GM12891 (cell line): ENCODE measurements at places on chromosomes 12 and 14.

GRCh38 chr12:132374612-132375445, 45.4 kb upstream of the GALNT9 start:
- DNase-seq = no peak

- DNase-seq = no peak
Measured at GRCh38 chr14:62687818-62688217, 357.4 kb downstream of the KCNH5 start.

GRCh38 chr12:50525422-50525821, 20.6 kb downstream of the DIP2B start:
- no peak for DNase-seq

DNA sequence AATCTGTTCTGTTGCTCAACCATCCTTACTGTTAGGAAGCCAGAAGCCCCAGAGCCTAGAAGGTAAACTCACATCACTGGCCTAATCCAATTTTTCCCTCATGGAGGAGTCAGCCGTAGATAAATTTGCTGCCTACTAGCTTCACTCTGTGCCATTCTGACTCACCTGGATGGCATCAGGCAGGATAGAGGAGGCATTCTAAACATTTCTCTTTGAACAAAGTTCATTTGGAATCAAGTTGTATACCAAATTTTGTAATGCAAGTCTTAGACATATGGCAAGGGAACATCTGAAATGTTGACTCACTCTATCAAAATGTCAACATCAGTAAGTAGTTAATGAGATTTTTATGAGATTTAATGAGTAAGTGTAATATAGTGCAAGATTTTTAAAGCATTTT, 13.6 kb upstream of the TBC1D30 start:
- DNase-seq = no peak

GRCh38 chr12:92593734-92594402, 108.9 kb upstream of the PLEKHG7 start:
- peak; percentile 46 for DNase-seq

- no peak for DNase-seq
Measured at GRCh38 chr14:50768680-50769079, 62.3 kb downstream of the NIN start.

DNA sequence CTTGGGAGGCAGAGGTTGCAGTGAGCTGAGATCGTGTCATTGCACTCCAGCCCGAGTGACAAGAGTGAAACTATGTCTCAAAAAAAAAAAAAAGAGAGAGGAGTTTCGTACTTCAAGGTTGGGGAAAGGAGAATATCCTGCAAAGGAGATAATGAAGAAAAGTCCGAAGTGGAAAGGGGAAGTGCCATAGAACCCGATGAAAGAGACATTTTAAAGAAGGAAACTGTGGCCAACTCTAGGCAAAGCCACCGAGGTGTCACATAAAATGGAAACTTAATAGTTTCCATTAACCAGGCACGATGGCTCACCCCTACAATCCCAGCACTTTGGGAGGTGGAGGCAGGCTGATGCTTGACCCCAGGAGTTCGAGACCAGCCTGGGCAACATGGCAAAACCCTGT, 15.0 kb upstream of the LTBP2 start:
- no peak for DNase-seq

DNA sequence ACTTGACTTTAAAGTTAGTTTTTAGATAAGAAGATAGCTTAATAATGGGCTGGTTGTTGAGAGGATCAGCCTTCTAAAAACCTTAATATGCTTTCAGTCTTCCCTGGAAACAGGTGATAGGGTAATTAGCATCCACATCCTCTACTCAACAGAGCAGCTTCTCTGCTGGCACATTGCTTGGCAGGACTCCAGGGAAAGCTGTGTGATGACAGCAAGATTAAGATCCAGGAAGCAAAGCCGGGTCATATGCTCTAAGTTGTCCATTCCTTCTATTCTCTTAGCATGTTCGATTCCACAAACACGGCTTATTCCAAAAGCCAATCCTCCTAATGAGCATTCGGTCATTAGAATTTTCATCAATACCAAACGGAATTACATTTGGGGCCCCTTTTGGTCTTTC, 87.0 kb downstream of the HMGA2 start:
- DNase-seq = no peak

- no peak for DNase-seq
Measured at GRCh38 chr12:106879612-106880011, 76.1 kb upstream of the TMEM263 start.

DNA sequence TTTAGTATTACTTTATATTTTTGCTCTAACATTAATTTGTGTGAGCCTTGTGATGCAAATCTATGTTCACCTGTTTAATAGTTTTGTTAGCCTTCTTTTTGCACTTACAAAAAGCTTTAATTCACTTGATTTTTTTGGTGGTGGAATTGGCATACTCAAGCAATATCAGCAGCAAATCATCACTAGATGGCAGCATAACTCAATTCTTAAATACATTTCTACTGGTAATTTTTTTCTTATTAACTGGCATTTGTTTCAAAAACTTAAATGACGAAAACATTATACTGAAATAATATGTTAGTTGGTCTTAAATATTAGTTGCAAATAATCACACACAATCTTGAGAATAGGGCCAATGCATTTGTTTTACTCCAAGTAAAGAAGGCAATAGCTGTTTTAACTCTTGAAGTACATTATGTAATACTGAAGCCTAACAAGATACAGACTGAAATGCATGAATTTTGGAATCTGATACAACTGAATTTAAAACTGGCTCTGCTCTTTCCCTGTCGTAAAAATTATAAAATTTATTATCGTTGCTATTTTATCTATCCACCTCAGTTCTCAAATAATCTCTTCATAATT, 151.5 kb downstream of the ATXN7L3B start:
- no peak for DNase-seq

- DNase-seq = no peak
Measured at GRCh38 chr14:26344596-26344995, 253.2 kb downstream of the NOVA1 start.

GRCh38 chr14:52053044-52053443, 15.8 kb downstream of the NID2 start:
- DNase-seq = no peak

GRCh38 chr14:95291859-95292542, 27.7 kb downstream of the CLMN start:
- DNase-seq = no peak

GRCh38 chr14:101518611-101519473, 42.5 kb upstream of the DIO3 start:
- DNase-seq = no peak

DNA sequence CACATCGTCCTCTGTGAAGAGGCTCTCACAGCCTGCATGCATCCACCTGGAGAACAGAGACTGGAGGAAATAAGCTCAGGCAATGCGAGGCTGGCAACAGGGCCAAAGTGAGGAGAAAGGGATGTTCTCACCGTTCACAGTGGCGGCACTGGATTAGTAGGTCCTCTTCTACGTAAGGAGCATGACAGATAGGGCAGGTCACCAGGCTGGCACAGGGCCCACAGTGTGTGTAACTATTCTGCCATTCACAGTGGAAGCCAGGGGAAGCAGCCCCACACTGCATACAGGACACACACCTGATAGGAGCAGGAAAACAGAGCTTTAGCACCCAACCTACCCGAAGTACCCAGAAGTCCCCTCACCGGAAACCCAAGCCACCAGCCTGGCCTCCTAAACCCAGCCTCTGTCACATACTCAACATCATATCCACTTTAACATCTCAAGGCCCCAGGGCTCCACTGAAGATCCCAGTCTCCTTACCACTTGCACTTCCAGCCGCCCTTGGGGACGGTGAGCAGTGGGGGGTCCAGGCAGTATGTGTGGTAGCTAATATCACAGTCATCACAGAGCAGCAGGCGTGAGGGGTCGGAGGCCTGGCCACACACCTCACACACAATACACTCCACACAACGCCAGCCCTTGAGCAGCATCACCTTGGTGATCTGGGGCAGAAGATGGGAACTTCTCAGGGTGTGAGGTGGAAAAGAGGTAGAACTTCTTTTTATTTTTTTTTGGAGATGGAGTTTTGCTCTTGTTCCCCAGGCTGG, 14.3 kb downstream of the KMT2D start:
- no peak for DNase-seq

DNA sequence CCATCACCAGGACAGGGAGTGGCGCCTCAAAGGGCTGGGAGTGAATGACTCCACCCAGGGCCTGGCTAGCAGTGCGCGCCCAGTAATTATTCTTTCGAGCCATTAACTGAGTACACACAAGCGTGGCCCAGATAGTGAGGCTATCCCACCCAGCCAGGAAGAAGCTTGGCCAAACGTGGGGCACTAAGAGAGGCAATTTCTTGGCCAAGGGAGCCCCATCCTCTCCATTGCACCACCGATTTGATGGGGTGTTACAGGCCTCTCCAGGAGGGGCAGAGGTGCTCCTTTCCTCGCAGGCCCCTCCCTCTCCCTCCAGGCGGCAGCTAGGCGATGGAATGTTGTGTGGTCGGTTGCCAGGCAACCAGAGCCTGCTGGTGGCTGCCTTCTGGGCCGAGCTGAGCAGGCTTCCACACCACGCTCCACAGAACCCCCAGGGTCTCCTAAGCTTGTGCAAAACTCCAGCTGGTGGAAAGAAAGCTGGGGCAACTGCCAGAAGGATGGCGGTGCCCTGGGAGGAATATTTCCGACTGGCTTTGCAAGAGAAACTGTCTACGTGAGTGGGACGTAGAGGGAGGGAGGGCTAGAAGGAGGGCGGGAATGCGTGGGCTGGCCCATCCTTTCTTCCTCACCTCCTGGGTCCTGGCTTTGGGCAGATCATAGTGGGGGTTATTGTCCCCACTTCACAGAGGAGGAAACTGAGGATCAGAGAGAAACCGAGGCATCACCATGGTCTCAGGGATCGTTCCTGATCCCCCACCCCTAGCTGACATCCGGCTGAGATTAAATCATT, at the start of gene CFAP73:
Gene CFAP73, plus strand, starts transcription at position 364 of the 790 bp plus-strand sequence. Its CDS starts 134 bp downstream, at position 498.
- DNase-seq = no peak

GRCh38 chr12:115223991-115224390, 540.0 kb upstream of the TBX3 start:
- DNase-seq = no peak

GRCh38 chr12:122161682-122162081, 12.3 kb downstream of the IL31 start:
- DNase-seq = no peak

GRCh38 chr12:98733667-98734350, 88.7 kb downstream of the APAF1 start:
- DNase-seq = no peak

GRCh38 chr14:89280600-89280999, 136.4 kb downstream of the FOXN3 start:
- no peak for DNase-seq

DNA sequence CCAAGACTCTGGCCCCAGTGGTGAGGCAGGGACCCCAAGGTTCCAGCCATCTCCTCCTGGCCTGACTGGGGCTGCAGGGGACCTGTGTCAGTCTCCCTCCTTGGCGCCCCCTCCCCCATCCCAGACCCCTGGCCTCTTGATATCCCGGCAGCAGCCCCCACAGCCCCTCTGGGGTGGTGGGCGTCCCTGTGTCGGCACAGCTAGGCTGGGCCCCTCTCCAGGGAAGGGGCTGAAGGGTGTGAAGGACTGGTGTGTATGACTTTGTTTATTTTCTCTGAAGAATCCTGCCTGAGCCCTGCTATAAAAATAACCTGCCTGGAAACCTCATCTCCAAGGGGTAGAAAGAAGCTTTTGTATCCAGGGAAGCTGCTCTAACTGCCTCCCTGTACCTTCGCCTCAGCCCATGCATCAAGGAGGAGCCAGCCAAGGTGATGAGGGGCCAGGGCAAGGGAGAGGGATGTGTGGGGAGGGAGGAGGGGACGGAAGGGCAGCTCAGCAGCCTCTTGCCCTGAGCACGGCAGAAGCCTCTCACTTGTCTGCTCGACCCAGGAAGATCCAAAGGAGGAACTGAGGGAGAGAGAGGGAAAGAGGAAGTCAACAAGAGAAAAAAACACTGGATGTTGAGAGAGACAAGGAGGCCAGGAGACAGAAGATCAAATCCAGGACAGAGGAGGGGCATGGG, 25.4 kb upstream of the COL2A1 start:
- no peak for DNase-seq

- DNase-seq = no peak
Measured at GRCh38 chr14:23932639-23933038, 20.9 kb upstream of the DHRS4 start.

DNA sequence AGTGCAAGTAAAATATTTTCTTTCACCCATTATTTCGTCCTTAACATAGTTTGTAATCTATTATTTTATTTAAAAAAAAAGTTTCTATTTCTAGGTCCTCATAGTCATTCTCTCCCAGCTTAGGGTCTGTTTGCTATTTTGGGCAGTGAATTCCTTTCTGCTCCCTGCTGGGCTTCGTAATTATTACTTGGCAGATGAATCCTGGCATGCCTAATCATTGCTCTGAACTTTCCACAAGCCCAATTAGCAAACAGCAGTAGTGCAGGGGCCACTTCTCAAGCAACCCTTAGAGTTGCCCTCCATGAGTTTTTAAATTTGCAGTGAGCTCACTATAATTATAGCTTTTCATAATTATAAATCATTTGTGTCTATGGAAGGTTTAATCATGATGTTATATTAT, 1378.3 kb upstream of the SEL1L start:
- DNase-seq = no peak

GRCh38 chr14:68135566-68135965, 316.0 kb downstream of the RAD51B start:
- DNase-seq = no peak

GRCh38 chr12:117028254-117028653, 71.0 kb downstream of the TESC start:
- no peak for DNase-seq

GRCh38 chr12:68225576-68226476, at the start of gene IL26:
Gene IL26 (minus strand): TSS chr12:68225810. CDS start chr12:68225756, 54 bp downstream.
- no peak for DNase-seq

- DNase-seq = no peak
Measured at GRCh38 chr14:105123981-105124765, 44.4 kb downstream of the JAG2 start.

DNA sequence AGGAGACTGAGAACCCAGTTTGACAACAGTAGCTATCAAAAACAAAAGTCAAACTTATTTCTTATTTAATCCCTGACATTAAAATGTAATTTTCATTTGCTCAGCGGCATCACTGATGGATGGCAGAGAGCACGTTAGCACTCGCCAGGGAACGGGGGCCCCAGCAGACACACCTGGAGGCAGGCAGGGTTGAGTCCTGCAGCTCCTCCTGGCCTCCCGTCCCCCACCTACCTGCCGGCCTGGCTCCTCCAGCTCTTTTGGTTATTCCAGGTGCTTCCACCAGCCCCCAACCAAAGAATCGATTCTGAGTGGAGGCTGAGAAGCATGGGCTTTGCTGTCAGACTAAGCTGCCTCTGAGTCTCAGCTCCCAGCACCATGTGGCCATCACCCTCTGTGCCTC, 113.6 kb downstream of the PHETA1 start:
- DNase-seq = no peak

DNA sequence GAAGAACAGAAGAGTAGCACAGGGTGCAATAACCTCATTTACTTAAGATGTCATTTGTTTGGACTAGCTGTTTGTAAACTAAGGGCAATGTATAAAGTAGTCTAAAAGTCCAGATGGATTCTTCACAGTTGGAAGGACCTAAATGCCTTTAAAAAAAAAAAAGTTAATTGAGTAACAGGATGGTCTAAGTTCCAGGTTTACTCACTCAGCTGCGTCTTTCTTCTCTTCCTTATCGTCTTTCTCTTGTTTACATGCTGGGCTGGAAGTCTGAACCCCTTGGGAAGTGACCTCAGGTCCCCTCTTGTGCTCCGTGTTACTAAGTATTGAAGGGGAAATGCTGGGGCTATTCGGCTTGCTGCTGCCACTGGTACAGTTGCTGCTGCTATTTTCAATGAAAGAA, 82.5 kb downstream of the SH2B3 start:
- DNase-seq = no peak
